Stimulated activated naive CD4-positive, alpha-beta T cell (primary cell): ENCODE measurements at places on chromosomes 11 and 22.

GRCh38 chr22:40177738-40178416 lies at the start of gene TNRC6B:
TSS of gene TNRC6B (plus strand) at chr22:40177925. CDS start at chr22:40178136, 211 bp downstream.
- DNase-seq: peak; percentile 69

GRCh38 chr11:64592656-64593055 lies 1.6 kb downstream of the SLC22A12 start:
- DNase-seq: no peak

DNA sequence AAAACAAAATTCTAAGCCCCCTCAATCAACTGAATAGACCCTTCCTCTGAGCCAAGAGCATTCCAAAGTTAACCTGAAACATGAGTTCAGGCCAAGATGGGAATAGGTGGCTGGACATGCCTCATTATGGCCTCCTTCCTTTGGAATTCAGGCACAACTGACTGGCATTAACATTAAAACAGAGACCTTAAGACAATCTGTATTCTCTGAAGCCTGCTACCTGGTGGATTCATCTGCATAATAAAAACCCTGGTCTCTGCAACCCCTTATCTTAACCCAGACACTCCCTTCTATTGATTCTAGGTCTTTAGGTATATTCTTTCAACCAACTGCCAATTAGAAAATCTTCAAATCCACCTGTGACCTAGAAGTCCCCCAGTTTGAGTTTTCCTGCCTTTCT lies 66.3 kb downstream of the JRKL start:
- DNase-seq: no peak

- DNase-seq: no peak
These were observed 27.0 kb upstream of the SLC25A18 start for GRCh38 chr22:17536269-17536668.

DNA sequence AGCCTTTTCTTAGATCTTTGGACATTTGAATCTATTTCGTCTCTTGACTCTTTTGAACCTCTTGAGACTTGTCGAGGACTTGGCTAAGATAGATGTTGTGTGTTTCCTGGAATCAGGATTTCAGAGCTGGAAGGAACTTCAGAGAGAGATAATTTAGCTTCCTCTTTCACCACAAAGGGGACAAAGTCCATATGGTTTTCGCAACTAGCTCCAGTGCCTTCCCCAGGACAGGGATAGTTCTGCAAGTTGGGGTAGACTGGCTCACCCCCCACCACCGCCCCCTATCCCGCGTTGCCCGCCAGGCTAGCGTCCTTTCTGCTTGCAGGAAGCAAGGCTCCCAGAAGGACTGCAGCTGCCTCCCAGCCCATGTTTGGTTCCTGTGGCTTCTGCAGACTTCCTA lies 75.7 kb upstream of the MYO18B start:
- no peak for DNase-seq

DNA sequence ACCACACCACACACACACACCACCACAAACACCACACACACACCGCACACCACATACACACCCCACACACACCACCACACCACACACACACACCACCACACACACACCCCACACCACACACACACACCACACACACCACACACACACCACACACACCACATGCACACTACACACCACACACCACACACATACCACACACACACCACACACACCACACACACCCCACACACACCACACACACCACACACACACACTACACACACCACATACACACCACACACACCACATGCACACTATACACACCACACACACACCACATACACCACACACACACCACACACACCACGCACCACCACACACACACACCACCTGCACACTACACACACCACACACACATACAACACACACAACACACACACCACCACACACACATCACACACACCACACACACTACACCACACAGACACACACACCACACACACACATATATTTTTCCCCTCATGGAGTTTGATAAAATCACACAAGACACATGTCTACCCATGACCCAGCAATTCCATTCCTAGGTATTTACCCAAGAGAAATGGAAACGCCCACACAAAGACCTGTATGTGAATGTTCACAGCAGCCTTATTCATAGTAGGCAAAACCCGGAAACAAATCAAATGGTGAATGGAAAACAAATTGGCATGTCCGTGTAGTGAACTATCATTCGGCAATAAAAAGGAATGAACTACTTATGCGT lies 14.3 kb downstream of the CD5 start:
- DNase-seq: no peak

- DNase-seq: no peak
These were observed 31.7 kb upstream of the DRD2 start for GRCh38 chr11:113506893-113507292.

- DNase-seq: no peak
These were observed 35.6 kb downstream of the TPBGL start for GRCh38 chr11:75276186-75276585.

- no peak for DNase-seq
These were observed 1.6 kb downstream of the YIF1A start for GRCh38 chr11:66287211-66287888.

GRCh38 chr11:122199661-122200060 lies 83.6 kb upstream of the BLID start:
- no peak for DNase-seq

DNA sequence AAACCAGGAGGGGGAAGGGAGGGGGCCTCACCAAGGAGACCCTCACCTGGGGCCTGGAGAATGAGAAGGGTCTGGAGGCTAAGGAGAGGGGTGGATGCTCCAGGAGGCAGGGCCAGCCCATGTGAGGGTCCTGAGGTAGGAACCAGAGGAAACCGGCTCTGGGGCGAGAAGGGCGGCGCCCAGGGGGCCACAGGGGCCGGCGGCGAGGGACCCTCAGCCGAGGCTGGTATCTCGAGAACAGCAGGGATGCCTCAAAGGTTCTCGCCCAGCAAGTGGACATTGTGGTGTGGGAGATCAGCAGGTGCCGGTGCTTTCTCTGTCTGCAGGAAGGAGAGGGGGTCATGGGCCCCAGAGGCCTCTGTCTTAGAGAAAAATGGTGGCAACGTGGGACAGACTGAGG lies 47.9 kb downstream of the CDKN1C start:
- no peak for DNase-seq

- no peak for DNase-seq
These were observed 137.6 kb downstream of the TEAD1 start for GRCh38 chr11:12811861-12812260.

- DNase-seq: no peak
These were observed 16.1 kb downstream of the PKNOX2 start for GRCh38 chr11:125180413-125181305.
